ENCODE measurements at places on chromosomes 1 and 21. TPM values are rescaled to one million over a fixed set of nuclear protein-coding genes. Genes with fewer than 3 reads are reported as not detected.

DNA sequence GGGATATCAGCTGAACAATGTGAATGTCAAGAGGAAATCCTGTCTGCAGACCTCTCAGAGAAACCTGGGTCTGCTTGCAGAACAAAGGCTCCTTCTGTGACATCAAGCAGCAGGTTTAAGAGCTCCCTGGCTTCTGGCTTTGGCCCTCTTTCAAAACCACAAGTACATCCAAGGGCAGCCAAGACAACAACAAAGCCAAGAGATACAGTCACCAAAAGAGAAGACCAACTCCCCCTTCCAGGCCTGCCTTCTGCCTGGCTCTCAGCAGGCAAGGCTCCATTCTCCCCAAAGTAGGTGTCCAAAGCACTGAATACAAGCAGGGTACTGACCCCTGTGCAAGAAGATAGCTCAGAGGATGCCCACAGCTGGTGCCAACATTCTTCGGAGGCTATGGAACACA, 11.5 kb downstream of the BCAR3 start:
- DNase-seq: no peak

Gene CACNA1E
- total RNA-seq: 2.4 TPM

GRCh38 chr1:94819238-94819944, 766 bp upstream of the SLC44A3 start:
- DNase-seq: no peak

Gene PGBD5
- total RNA-seq: 2.7 TPM

- no peak for DNase-seq
These were observed 2.3 kb upstream of the SCYL3 start for GRCh38 chr1:169896013-169896412.

DNA sequence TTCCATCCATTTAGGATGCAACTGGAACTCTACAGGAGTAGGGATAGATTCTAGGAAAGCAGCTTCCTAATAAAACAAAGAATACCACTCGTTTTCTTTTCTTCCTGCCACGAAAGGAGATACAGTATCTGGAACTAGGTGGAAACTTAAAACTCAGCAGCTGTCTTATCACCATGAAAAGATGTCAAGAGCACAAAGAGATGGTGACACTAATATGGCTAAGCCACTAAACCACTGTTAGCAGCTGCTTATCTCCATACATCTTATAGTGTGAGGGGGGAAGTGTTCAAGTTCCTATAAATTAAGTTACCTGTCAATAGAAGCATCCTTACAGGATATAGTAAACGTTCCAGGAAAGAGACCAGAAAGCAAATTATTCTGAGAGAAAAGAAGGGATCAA, 162.5 kb downstream of the TYW3 start:
- no peak for DNase-seq

Gene LCE1D
- total RNA-seq: 1.4 TPM

Gene ASCL5
- not detected for total RNA-seq

DNA sequence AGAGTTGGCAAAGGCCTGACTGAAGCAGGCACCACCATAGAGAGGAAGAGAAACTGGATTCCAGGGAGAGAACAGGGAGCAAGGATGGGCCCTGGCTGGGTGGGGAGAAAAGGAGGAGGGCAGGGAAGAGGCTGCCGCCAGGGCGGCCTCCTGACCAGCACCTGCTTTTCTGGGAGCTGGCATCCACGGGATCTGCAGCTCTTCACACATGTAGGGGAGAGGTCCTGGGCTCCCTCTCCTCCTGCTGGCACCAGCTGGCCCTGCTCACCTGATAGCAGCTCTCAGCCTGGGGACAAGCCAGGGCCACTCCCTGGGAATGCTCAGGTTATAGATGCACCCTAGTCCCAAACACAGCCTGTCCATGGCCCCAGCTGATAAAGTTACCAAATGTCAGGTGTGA, 39.9 kb downstream of the TEX35 start:
- DNase-seq: no peak

DNA sequence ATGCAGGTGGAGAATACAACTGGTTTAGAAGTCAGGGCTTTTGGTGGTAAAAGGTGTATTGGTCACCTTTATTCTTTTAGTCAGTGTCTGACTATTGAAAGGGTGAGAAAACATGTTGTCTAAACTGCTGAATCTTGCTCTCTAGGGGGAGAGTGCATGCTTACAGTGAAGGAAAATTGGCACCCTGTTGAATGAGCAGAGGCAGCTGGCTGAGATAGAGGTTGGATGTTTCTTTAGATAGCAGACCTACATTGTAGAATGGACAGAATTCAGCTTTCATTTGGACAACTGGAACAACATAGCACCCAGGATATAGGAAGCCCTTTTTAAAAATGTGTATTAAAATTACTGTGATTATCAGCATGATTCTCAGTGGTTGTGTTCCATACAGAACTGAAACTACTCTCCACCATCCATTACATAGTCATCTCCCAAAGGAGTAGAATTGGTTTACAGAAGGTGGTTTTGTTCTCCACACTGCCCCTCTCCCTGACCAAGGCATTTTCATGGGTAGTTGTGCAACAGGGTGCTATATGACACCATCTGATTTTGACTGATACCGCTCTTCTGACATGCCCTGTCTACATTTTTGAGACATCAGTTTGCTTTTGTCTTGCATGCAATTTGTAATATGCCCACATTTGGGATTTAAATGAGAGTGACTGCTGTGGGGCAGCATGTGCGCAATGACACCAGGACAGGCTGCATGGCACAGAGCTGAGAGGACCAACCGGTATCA, 16.2 kb downstream of the RHOU start:
- no peak for DNase-seq

Data from skin of body (tissue), 3 donors.